ENCODE measurements at places on chromosomes 1 and 21.

DNA sequence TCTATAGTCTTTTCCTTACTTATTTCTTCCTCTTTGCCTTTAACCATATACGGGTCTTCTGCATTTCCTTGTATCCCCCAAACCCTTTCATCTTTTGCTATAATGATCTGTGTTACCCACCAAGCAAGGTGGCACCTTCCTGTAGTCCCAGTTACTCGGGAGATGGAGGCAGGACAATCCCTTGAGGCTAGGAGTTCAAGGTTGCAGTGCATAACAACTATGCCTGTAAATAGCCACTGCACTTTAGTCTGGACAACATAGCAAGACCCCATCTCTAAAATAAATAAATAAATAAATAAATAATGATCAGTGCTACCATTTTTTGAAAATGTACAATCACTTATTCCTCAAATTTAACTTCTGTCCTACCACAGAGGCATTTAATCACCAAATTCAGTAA lies 11.5 kb downstream of the DR1 start:
- H3K4me3 ChIP-seq = peak overlapping the region; percentile 0
- no peaks in the 10 kb centered on the region for H3K27me3 ChIP-seq
- H3K27ac ChIP-seq = peak overlapping the region; percentile 44

GRCh38 chr1:9181176-9181906 lies 52.4 kb upstream of the GPR157 start:
- peak; percentile 59 for DNase-seq
- H3K27ac ChIP-seq = no peak overlapping the region
- H3K27me3 ChIP-seq = peaks cover 31% of the 10 kb centered on the region
- H3K36me3 ChIP-seq = no peaks in the 10 kb centered on the region

DNA sequence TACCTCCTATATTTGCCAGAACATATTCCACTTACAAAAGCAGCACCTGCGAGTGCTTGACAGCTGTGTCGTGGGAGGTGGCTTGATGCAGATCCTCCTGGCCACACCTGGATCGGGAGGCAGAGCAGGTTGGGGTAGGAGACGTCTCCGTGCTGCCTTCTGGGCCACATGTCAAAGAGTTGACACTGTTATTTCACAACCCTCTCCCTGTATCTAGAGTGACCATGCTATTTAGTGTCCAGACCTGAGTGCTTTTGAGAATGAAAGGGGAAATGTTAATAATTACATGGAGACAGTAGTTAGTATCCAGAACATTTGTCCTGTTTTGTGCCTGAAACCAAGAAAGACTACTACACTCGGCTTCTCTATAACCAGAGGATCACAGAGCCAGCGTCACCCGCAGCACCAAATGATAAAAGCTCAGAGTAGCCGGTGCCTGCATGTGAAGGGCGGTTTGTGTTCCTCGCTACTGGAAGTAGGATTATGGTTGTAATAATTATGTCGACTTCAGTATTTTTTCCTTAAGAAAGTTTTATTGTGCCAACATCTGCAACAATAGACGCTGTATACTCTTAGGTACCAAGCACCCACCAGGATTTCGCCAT lies 77.1 kb downstream of the GALNT2 start:
- DNase-seq = no peak
- peaks cover 68% of the 10 kb centered on the region for H3K4me1 ChIP-seq

GRCh38 chr1:47021070-47021469 lies 2.4 kb upstream of the CYP4X1 start:
- peaks cover 44% of the 10 kb centered on the region for H3K27me3 ChIP-seq
- no peaks in the 10 kb centered on the region for H3K36me3 ChIP-seq
- no peak for DNase-seq
- no peak overlapping the region for H3K4me3 ChIP-seq
- H3K4me1 ChIP-seq = no peaks in the 10 kb centered on the region

GRCh38 chr1:12087797-12088314 lies 24.8 kb downstream of the TNFRSF8 start:
- H3K27me3 ChIP-seq = no peaks in the 10 kb centered on the region
- H3K36me3 ChIP-seq = peaks cover 8% of the 10 kb centered on the region
- H3K4me3 ChIP-seq = peak overlapping the region; percentile 68
- peak overlapping the region; percentile 87 for H3K27ac ChIP-seq
- DNase-seq = no peak
- H3K4me1 ChIP-seq = peaks cover 56% of the 10 kb centered on the region

- no peak overlapping the region for H3K4me3 ChIP-seq
- no peak for DNase-seq
- H3K36me3 ChIP-seq = no peaks in the 10 kb centered on the region
- no peaks in the 10 kb centered on the region for H3K4me1 ChIP-seq
- H3K27me3 ChIP-seq = peaks cover 30% of the 10 kb centered on the region
Measured at GRCh38 chr1:7519861-7520395, 251.2 kb upstream of the VAMP3 start.

GRCh38 chr1:50332941-50333594 lies 90.2 kb downstream of the DMRTA2 start:
- no peak overlapping the region for H3K27ac ChIP-seq
- no peaks in the 10 kb centered on the region for H3K4me1 ChIP-seq
- H3K36me3 ChIP-seq = no peaks in the 10 kb centered on the region
- H3K4me3 ChIP-seq = peak overlapping the region; percentile 55

GRCh38 chr1:32798679-32799416 lies 18.3 kb downstream of the YARS1 start:
- no peaks in the 10 kb centered on the region for H3K27me3 ChIP-seq
- no peak for DNase-seq
- H3K4me3 ChIP-seq = peak overlapping the region; percentile 68
- H3K36me3 ChIP-seq = peaks cover 39% of the 10 kb centered on the region

DNA sequence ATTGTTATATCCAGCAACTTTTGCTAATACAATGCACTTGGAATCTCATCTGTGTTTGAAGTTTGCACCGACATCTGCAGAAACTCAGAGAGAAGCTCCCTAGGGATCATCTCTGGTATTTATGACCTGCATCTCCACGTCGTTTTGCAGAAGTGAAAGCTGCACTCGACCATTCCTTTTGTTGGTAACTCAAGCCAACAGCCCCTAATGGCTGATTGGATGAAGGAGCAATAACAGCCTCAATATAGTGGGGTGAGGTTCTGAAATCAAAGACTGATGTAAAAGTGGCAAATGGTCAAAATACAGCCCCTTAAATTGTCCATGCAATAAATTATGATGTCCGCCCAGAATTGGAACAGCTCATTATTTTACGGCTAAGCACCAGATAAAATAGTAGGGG lies 344.2 kb upstream of the KAZN start:
- DNase-seq = no peak
- H3K4me3 ChIP-seq = no peak overlapping the region
- H3K4me1 ChIP-seq = no peaks in the 10 kb centered on the region
- H3K27ac ChIP-seq = no peak overlapping the region
- H3K36me3 ChIP-seq = no peaks in the 10 kb centered on the region

DNA sequence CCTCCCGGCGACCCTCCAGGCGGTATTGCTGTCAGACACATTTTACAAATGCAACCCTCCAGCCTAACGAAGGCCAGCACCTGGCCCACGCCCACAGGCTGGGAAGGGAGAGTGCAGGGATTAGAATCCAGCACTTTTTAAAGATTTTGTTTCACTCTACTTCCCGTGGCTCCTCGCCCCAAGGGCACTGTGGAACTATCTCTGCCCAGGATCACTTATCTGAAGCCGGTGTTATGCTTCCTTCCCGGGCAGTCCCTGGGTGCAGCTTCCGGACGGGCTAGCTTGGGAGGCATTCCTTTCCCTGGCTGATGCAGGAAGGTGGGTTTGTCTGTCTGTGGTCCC lies 35.8 kb downstream of the CCN1 start:
- no peak for DNase-seq
- no peaks in the 10 kb centered on the region for H3K27me3 ChIP-seq
- H3K4me1 ChIP-seq = no peaks in the 10 kb centered on the region
- no peak overlapping the region for H3K27ac ChIP-seq
- H3K36me3 ChIP-seq = no peaks in the 10 kb centered on the region

DNA sequence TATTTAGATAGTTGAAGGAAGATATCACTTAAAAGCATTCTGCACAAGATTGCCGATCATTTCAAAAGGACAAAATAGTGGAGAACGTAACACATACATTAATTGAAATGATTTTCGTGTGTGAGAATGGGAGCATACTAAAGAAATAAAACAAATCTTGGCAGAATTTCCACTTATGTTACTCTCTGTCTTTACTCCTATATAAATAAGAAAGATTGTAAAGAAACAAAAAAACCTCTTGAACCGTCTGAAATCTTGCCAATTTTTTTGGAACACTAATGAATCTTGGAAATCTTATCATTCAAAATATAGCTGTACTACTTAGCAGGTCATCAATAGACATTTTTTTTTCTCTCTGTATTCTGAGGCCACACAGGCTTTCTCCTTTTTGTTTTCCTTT lies 528.8 kb upstream of the NCAM2 start:
- no peaks in the 10 kb centered on the region for H3K36me3 ChIP-seq
- no peaks in the 10 kb centered on the region for H3K27me3 ChIP-seq
- no peak overlapping the region for H3K4me3 ChIP-seq
- no peaks in the 10 kb centered on the region for H3K4me1 ChIP-seq
- DNase-seq = no peak
- no peak overlapping the region for H3K27ac ChIP-seq

DNA sequence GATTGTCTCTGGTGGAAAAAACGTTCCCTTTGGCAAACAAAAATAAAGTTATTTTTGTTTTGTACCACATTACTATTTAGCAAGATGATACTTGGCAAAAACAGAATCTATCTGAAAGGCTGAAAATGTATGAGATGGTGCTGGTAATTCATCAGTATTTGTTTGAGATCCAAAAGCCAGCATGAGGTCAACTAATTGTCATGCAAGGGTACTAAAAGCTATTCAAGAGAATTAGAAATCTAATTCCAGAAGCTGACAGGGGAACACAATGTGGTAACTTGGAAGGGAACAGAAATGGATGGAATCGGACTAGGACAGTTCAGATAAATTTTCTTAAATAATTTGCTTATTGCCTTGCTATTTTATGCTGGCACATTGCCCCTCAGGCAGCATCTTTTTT lies 263.8 kb downstream of the KCNT2 start:
- H3K4me3 ChIP-seq = no peak overlapping the region
- H3K36me3 ChIP-seq = no peaks in the 10 kb centered on the region
- H3K27me3 ChIP-seq = no peaks in the 10 kb centered on the region
- H3K27ac ChIP-seq = no peak overlapping the region

DNA sequence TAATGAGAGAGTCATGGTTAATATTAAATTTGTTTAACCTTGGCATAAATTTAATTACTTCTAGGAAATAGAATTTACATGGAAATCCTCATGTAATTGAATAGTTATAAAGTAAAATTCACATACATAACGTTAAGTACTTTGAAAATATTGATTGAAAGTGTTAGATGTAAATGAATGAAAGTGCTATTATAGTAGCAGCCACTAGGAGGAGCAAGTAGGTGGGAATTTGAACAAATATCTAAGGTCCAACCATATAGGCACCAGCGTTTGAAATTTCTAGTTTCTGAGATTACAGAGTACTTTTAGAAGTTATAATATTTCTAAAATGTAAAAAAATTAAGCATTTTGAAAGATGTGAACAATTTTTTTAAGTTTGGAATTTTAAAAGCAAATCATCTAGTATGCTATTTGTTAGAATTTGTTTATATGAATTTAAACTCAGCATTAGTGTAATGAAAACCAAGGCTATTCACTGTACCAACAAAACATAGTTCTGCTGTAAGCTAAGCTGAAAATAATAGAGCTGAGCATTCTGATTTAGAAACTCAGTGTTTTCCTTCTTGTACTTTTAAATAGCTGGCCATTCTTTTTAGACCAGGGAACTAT lies 3.3 kb downstream of the B3GALT2 start:
- H3K4me1 ChIP-seq = peaks cover 31% of the 10 kb centered on the region
- H3K27ac ChIP-seq = no peak overlapping the region
- no peaks in the 10 kb centered on the region for H3K36me3 ChIP-seq
- H3K27me3 ChIP-seq = no peaks in the 10 kb centered on the region
- no peak overlapping the region for H3K4me3 ChIP-seq
- no peak for DNase-seq

- H3K27ac ChIP-seq = no peak overlapping the region
- no peaks in the 10 kb centered on the region for H3K36me3 ChIP-seq
- no peak overlapping the region for H3K4me3 ChIP-seq
- no peak for DNase-seq
- no peaks in the 10 kb centered on the region for H3K27me3 ChIP-seq
Measured at GRCh38 chr21:27806281-27806680, 839.4 kb upstream of the ADAMTS5 start.

- no peak overlapping the region for H3K27ac ChIP-seq
- H3K4me3 ChIP-seq = no peak overlapping the region
- DNase-seq = no peak
- H3K36me3 ChIP-seq = peaks cover 3% of the 10 kb centered on the region
- peaks cover 11% of the 10 kb centered on the region for H3K27me3 ChIP-seq
- no peaks in the 10 kb centered on the region for H3K4me1 ChIP-seq
Measured at GRCh38 chr1:23930270-23930669, 17.1 kb upstream of the CNR2 start.

- no peak overlapping the region for H3K27ac ChIP-seq
- DNase-seq = no peak
- H3K27me3 ChIP-seq = no peaks in the 10 kb centered on the region
- H3K36me3 ChIP-seq = peaks cover 3% of the 10 kb centered on the region
- H3K4me3 ChIP-seq = no peak overlapping the region
- no peaks in the 10 kb centered on the region for H3K4me1 ChIP-seq
Measured at GRCh38 chr1:1528301-1529267, 11.8 kb downstream of the TMEM240 start.

GRCh38 chr1:86865973-86866637 lies 47.8 kb downstream of the SELENOF start:
- no peak overlapping the region for H3K4me3 ChIP-seq
- H3K4me1 ChIP-seq = peaks cover 26% of the 10 kb centered on the region
- peaks cover 13% of the 10 kb centered on the region for H3K36me3 ChIP-seq
- no peak for DNase-seq
- H3K27ac ChIP-seq = no peak overlapping the region
- H3K27me3 ChIP-seq = no peaks in the 10 kb centered on the region

DNA sequence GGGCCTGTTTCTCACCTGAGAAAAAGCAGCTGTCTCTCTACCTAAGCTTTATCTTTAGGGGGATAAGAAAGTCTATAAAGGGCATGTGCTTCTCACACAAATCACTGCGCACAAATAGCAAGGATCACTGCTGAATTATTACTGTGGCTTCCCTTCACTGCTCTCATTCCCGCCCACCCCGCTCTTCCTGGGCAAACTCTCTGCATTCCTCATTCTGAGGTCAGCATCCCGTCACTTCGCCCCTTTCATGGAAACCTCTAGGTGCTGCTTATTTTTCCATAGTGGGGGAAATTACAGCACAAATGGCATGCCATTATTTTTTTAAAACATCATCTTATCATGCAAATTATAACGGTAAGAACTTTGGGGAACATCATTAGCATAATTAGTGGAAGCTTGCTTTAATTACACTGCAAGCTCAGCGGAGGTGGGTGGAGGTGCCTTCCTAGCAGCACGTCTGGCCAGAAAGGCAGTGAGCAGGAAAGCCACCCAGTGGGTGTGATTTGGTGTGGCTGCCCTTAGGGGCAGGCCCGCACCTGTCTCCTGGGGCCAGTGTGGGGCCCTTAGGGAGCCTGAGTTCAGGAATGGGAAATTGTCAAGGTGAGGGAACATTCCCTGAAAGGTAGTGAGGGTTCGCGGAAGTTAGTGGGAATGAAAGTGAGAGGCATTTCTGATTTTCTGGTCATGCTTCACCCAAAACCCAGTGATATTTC lies 105.9 kb downstream of the LAMC2 start:
- no peak for DNase-seq
- no peak overlapping the region for H3K27ac ChIP-seq
- no peaks in the 10 kb centered on the region for H3K36me3 ChIP-seq
- no peaks in the 10 kb centered on the region for H3K4me1 ChIP-seq
- H3K4me3 ChIP-seq = no peak overlapping the region
- H3K27me3 ChIP-seq = peaks cover 24% of the 10 kb centered on the region

- H3K27ac ChIP-seq = no peak overlapping the region
- H3K27me3 ChIP-seq = no peaks in the 10 kb centered on the region
- H3K4me1 ChIP-seq = no peaks in the 10 kb centered on the region
- H3K4me3 ChIP-seq = no peak overlapping the region
- peaks cover 1% of the 10 kb centered on the region for H3K36me3 ChIP-seq
Measured at GRCh38 chr1:185238447-185238846, 78.6 kb downstream of the IVNS1ABP start.
